ENCODE measurements at places on chromosomes 6 and 20.

DNA sequence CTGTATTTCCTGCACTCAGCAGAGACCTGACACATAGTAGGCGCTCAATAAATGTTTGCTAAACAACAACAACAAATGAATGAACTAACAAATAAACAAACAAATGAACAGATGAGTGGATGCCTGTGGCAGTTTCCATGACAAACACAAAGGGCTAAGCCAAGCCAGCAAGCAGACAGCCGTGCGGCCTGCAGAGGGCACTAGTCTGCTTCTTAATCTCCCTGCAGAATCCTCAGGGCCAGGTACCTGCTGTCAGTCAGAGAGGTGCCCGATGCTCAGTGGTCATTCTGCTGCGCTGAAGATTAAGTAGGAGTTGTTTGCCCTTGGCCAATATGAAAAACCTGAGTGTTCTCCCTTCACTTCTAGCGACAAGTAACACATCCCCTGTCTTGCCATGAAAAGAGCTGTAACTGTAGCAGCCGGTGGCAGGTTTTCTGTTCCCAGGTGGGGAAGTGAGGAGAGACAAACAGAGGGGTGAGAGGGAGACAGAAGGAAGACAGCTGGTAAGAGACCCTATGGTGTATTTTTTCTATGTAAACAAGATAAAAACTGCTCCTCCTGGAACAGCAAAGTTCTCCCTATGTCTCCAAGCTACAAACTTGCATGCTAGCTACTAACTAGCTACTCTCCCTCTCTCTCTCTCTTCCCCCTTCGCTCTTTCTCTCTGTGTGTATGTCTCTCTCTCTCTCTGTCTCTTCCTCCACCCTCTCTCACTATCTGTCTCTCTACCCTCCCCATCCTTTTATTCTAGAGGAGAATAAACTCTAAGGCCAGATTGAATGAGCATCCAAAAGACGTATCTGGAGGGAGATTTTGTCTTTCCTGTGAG lies at the start of gene MC3R:
Gene MC3R, plus strand, starts transcription at position 779 of the 829 bp plus-strand sequence. CDS start 112 bp downstream, outside the sequence.
- peak; percentile 67 for DNase-seq

DNA sequence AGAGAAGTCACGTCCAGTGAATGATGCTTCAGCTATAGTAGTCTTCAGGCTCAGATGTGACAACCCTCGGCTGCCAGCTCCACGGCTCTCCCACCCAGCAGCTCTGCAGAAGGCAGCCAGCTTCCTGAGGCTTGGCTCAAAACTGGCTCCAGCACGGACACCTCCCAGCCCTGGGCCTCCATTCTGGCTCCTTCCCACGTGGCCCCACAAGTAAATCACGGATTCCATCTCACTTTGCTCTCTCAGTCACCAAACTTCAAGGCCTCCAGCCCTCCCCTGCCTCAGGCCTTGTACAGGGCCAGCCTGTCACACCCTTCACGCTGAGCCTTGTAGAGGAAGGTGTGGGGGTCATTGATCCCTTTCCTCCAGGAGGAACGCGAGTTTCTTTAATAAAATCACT lies 55.8 kb downstream of the GTF2H5 start:
- DNase-seq, result no peak

GRCh38 chr6:33000055-33000454 lies 9.3 kb downstream of the HLA-DOA start:
- DNase-seq, result peak; percentile 34

DNA sequence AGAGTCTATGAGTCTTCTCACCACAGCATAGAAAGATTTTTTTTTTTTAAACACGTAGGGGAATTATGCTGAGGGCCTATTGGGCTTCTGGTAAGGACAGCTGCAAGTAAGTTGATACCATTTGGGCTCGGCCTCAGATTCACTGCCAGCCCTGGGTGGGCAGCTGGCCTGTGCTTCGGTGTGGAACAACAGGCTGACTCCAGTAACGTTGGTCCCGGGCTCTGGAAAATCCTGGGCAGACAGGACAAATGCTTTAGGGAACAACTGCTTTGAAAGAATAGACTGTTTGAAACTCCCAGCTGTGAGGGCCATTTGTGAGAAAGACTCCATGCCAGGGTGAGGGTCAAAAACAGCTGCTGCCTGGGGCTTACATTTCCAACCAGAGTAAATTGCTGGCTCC lies 366.5 kb downstream of the QKI start:
- DNase-seq, result peak; percentile 32

GRCh38 chr6:166927935-166928643 lies 28.3 kb downstream of the RNASET2 start:
- DNase-seq, result no peak

DNA sequence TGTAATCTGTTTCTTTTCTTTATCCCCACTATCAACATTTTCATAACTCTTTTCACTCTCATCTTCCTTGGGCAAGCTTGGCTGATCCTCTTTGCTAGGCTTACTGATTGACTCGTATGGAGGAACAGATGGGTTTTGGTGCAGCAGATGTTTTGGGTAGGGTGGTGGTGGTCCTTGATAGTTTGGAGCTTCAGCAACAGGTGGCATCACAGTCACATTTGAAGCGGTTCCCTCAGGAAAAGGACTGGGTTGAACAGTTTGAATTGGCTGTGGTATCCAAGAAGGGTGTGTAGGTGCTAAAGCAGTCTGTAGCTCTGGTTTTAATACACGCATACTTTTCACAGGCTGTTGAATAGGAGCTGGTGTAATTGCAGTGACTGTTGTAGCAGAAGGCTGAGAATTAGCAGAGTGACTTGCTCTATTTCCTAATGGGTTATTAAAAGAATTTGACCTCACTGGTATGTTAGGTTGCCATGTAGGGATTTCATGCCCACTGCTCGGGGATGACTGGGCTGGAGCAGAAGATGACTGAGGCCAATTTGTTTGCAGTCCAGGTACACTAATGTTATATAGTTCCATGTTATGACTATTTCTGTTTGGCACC lies 34.5 kb downstream of the LATS1 start:
- no peak for DNase-seq

DNA sequence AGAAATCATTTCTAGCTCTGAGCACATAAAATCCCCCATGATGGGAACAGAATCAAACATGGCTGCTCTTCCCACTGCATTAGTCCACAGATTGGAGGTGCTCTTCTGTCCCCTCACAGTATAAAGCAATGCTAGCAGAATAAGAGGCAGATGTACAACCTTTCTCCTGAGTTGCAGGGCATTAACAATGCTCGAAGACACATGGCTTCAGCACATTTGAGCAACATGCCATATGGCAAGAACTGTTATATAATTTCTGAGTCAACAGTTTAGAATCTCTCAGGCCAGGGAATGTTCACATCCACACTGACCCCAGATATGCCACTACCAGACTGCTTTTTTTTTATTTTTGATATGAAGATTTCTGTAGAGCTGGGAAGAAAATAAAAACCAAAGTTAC lies 119.6 kb downstream of the KIF13A start:
- no peak for DNase-seq

DNA sequence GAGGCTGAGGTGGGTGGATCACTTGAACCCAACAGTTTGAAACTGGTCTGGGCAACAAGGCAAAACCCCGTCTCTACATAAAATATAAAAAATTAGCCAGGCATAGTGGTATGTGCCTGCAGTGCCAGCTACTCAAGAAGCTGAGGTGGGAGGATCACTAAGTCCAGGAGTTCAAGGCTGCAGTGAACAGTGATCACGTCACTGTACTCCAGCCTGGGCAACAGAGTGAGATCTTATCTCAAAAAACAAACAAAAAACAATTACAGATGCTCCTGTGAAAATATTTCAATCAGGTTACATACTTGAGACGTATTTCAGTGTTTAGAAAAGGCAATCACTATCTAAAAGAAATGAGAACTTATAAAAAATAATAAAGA lies 33.8 kb downstream of the RANBP9 start:
- DNase-seq, result no peak

DNA sequence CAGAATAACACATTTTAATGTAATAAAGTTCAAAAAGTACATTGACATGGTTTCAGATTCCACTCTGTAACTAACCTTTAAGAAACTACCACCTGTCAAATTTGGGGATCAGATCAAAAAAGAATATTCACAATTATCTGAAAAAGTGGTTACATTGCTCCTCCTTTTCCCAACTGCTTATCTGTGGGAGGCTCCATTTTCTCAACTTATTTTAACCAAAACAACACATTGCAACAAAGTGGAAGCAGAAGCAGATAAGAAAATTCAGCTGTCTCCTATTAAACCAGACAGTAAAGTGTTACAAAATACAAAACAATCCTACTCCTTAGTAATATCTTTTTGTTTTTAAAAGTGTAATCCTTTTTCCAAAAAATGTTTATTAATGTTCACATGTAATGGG lies 61.4 kb downstream of the PDSS2 start:
- DNase-seq, result no peak

- no peak for DNase-seq
Observed at GRCh38 chr20:57319584-57319983, 10.0 kb upstream of the SPO11 start.

- no peak for DNase-seq
Observed at GRCh38 chr6:130643361-130643760, 183.8 kb upstream of the SMLR1 start.

GRCh38 chr20:19893356-19893755 lies 123.8 kb upstream of the NAA20 start:
- no peak for DNase-seq

- no peak for DNase-seq
Observed at GRCh38 chr6:46014046-46014445, 1.6 kb downstream of the CLIC5 start.

GRCh38 chr20:20002101-20002998 lies 14.8 kb upstream of the NAA20 start:
- DNase-seq, result no peak
